Left ventricle myocardium superior (tissue), 1 donor: ENCODE measurements at places on chromosomes 4 and X. TPM values are rescaled to one million over a fixed set of nuclear protein-coding genes. Genes with fewer than 3 reads are reported as not detected.

Gene TBC1D8B
- total RNA-seq: 1.6 TPM

Gene HNRNPD
- 113 TPM for total RNA-seq

Gene PDCL2
- not detected for total RNA-seq

Gene KLHL34
- total RNA-seq: 3.6 TPM

Gene RS1
- total RNA-seq: not detected
